Amniotic stem cell (primary cell): ENCODE measurements at places on chromosomes 3 and 15.

DNA sequence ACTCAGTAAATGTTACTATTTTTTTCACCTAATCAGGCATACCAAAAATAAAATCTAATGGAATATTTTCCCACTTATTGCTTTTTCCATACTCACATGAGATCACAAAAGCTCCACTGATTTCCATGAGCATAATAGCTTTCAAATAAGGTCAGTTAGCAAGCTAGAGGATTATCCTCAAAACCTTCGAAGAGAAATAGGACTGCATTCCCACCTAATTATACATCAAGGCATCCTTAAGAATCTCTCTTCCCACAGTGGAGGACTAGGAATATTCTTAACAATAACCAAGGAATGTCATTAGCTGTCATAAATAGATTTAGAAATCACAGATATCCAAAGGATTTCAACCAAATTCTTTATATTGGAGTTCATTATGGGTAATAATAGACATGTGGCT is 127.9 kb upstream of the STT3B start:
- no peak for DNase-seq

GRCh38 chr15:69299943-69300588 is 1.4 kb downstream of the PAQR5 start:
- no peak for DNase-seq

DNA sequence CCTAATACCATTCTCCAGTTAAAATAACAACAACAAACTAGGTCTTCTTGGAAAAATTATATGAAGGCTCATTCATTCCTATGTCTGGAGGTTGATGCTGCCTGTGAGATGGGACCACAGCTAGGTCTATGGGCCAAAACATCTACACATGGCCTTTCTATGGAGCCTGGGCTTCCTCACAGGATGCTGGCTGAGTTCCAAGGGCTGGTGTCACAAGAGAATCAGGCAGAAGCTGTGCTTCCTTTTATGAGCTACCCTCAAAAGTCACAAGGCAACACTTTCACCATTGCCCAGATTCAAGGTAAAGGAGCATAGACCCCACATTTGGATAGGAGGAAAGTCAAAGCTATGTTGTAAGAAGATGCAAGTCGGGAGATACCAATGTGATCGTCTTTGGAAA is 4.6 kb upstream of the RTP2 start:
- no peak for DNase-seq

DNA sequence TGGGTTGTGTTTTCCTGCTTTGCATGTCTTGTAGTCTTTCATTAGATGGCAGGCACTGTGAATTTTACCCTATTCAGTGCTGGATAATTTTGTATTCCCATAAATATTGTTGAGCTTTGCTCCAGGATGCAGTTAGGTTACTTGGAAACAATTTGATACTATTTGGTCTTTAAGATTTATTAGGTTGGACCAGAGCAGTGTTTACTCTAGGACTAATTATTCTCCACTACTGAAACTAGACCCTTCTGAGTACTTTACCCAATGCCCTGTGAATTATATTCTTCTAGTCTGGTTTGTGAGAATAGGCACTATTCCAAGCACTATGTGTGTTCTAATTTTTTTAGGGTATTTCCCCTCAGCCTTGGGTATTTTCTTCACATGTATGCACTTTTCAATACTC is 37.8 kb upstream of the TASOR start:
- no peak for DNase-seq

- DNase-seq, result peak; percentile 84
These were observed 90.9 kb upstream of the CHD2 start for GRCh38 chr15:92809064-92809879.

GRCh38 chr15:62649793-62650420 is 392.6 kb upstream of the TPM1 start:
- no peak for DNase-seq

DNA sequence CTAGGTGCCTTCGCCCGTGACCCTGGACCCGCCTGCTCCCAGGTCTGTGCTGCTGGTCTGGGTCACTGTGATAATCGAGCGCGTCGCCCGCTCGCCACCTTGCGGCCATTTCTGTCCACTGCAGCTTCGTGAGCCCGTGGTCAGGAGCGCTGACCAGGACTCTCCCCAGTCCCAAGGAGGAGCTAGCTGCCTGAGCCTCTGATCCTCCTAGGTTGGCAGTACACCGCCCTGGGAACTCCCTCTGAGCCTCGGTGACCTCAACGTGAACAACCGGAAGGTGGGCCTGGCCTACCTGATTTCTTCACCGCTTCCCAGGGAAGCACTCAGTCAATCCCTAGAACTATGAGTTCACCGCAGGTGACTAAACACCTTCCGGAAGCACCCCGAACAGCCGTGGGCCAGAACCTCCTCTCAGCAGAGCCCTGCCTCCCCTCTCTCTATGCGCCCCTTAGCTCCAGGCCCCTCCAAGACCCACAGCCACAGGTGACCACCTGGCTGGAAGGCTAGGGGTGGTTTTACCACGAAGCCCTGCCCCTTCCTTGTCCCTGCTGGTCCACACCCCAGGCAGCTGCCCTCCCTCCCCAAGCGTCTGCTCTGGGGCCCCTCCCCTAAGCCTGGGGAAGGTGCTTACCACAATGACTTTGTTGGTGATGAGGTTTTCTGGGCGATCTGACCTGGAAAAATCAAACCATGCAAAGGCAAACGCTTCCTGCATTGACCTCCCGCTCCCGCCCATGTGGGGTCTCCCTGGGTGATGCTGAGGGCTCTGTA is 9.7 kb downstream of the PLA2G4D start:
- DNase-seq, result peak; percentile 29

GRCh38 chr3:128367761-128368160 is 98.9 kb downstream of the DNAJB8 start:
- no peak for DNase-seq

- no peak for DNase-seq
These were observed 1.5 kb downstream of the TMOD2 start for GRCh38 chr15:51752888-51753287.
